ENCODE measurements at places on chromosomes 5 and 9.

DNA sequence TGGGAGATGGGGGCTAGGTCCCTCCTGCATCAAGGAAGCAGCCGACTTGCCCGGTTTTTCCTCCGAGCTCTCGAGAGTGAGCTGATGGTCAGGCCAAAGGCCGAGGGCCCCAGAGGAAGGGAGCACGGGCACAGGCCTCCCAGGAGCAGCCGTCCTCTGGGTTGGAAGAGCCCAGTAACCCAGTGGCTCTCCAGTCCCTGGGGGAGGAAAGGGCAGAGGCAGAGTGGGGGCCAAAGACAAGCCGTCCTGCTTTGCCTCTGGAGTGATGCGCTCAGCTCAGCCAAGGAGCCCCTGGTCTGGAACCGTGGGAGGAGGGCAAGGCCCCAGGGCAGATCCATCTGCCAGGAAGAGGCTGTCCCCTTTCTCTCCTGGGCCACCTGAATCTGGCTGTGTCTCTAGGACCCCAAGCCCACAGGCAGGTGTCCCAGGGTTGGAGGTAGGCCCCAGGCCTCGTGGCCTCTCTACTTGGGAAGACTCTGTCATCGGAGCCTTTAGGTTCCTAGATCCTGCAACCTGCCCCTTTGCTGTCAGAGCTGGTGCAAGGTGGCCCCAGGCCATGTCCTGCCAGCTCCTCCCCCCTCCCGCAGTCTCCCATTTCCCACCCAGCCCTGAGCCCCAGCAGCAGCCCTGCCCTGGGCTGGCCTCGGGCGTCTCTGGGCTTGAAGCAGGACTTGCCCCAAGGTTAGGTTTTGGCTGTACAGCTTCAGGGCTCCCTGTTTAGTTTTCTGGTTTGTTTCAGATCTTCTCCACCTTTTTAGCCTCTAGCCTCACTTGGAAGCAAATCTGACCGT, 224.1 kb downstream of the CACNA1B start:
- DNase-seq = no peak

DNA sequence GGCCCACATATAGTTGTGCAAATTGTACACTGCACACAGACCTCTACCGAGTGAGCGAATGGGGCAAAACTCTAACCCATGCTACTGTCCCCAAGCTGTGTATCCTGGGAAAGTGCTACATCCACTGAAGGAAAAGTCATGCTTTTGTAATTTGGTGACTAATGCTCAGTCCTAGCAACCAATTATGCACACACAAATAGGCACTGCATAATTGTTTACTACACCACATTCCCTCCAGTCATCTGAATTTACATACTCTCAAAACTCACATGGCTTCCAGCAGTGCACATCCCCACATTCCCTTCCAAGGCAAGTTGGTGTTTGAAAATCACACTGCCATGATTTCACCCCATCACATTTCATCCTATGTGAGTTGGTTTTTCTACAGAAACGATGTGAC, 125.9 kb upstream of the OSMR start:
- DNase-seq = no peak

DNA sequence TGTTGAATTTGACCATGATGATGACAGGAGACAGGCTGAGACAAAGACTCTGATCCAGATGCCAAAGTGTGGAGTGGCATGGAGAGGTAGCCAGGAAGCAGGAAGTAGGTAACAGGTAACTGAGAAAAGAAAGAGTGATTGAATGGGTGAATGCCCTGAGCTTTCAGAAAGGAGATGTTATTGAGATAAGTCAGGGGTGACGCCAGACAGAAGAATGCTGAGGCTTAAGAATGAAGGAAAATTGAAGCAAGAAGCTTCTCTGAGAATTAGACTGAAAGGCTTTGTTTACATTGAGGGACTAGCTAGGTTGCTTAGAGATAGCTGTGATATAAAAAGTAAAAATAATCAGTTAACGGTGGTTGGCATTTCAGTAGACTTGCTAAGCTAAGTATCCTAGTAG, 165.7 kb downstream of the PSAT1 start:
- no peak for DNase-seq

DNA sequence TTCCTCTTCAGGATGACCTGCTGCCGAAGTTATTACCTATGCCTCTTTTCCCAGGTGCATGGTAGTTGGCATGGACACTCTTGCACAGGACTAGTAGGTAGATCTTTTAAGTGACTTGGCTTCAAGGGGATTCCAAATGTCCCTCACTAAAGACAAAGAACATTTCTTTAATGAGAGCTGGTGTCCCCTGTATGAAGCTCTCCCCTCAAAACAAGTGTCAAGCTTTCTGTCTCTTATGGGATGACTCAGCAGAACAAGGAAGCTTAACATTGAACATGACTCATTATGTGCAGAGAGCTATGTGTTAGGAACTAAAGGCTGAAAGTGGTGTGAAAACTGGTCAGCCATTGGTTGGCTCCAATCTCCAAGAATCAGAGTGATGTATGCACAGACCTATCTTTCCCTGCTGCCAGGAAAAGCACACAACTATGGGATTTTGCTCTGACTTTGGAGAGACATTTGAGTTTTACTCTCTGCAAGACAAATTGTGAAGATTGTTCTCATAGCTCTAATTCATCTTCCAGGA, 120.5 kb downstream of the PRDM6 start:
- no peak for DNase-seq

GRCh38 chr9:121057821-121058220, 7.7 kb upstream of the C5 start:
- DNase-seq = no peak

DNA sequence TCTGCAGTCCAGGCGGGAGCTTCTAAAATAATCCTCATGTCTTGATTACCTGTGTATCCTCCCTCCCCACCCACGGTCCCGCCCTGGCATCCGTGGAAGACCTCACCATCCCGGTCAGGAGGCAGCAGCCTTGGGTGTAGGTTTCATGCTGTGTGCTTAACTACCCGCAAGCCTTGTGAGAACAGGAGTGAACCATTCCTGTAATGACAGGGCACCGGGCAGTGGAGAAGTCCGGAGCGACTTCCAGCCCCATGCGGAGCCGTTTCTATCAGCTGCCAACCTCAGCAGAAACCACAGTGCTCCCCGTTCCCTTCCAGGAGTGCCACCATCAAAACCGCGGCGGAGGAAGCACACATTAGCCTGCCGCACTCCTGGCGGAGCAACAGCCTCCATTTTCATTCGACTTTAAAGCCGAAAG, 123.5 kb upstream of the LMX1B start:
- DNase-seq = no peak

- DNase-seq = no peak
These were observed 39.6 kb downstream of the C5orf15 start for GRCh38 chr5:133928587-133929393.

- DNase-seq = peak; percentile 21
These were observed 148.7 kb upstream of the ERCC6L2 start for GRCh38 chr9:95726756-95727155.

DNA sequence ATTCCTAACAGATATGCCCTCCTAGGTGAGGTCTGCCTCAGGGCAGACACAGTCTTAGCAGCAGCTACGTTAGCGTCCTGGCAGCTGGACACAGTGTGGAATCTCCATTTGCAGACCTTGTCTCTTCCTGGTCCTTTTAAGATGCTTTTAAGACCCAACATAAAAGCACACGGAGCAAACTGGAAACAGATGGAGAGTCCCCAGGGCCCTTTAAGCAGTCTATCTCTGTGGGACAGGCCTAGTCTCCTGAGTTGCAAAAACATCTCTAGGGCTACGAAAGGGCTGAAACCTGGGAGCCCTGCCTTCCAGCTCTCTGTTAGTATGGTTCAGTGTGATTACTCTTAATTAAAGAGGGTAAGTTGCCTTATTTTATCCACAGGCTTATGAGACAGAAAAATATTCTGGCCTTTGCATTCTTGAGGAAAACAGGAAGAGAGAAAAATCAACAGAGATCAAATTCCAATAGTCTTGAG, 66.0 kb upstream of the GNA14 start:
- DNase-seq = no peak

DNA sequence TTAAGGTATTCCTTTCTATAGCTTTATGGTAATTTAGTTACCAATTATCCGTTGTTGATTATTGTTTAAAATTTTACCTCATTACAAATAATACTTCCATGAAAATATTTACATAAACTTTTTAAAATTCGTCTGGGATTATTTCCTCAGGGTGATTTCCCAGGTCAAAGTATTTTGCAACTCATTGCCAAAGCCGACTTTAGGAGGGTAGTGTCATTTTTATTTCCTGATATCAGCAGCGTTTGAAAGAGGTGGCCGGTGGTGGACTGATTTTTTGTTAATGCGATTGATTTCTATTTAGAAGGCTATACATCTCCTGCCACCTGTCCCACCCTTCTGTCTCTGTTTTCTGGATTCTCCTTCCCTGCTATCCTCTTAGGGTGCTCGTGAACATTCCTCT, 4.3 kb downstream of the ADAMTS16 start:
- DNase-seq = no peak

DNA sequence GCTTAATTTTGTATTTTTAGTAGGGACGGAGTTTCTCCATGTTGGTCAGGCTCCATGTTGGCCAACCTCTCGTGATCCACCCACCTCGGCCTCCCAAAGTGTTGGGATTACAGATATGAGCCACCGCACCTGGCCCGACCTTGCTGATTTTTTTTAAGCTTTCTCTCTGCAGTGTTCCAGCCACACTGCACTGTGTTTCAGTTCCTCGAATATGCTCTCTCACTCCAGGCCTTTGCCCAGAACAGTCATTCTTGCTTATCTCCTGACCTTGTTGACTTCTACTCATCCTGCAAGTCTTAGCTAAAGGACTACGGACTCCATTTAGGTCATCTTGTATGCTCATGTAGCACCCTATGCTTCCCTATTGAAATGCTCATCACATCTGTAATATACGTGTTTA, 3.3 kb downstream of the SNAPC3 start:
- DNase-seq = no peak

DNA sequence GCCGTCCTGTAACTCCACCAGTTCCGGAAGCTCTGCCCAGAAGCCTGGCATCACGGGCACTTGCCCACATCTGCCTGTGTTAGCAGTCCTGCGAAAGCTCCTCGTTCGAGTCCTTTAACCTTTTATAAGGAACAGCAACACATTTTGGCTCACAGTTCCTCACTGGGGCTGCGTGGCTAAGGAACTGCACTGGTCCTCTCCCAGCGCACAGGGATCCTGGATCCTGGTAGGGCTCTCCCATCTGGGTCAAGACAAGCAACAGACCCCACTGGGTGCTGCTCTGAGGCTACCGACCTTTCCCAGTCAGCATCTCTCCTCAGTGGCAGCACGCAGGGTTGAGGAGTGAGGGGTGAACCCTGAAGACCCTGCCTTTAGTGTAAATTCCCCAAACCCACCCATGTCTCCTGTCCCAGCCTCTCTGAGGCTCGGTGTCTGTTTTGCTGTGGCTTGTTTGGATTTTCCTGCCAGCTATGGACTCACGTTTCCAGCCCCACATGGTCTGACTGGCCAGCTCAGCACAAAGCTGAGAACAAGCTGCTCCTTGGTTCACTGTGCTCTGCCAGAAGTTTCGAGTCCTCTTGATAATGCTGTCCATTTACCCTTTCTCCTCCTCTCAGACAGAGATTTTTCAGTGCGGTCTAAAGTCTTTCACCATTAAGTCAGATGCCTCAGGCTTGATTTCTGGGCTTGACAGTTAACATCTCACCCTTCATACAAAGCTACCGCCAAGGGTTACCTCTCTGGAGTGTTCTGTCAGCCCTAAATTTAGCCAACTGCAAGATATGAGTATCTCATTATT, 80.0 kb downstream of the AK8 start:
- DNase-seq = no peak

GRCh38 chr9:136728548-136729123, 14.1 kb downstream of the LCN10 start:
- no peak for DNase-seq

- no peak for DNase-seq
These were observed 96.6 kb downstream of the GALNT10 start for GRCh38 chr5:154287136-154287535.

- DNase-seq = no peak
These were observed 231.0 kb downstream of the SNX18 start for GRCh38 chr5:54748527-54748926.

DNA sequence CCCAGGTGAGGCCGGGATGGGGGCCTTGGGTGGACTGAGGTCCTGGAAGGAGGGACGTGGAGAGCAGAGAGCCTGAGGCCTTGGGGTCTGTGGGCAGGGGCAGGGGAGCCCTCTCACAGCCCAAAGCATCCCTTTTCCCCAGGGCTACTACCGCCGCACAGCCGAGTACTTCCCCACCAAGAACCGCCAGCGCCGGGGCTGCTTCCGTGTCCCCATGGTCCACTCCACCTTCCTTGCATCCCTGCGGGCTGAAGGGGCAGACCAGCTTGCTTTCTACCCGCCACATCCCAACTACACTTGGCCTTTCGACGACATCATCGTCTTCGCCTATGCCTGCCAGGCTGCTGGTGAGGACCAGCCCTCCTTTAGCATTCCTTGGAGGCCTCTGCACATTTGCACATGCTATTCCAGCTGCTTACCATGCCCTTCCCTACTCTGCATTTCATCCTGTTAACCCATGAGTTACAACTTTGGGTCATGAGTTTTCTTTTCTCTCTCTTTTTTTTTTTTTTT, 3.7 kb downstream of the CERCAM start:
- DNase-seq = no peak

DNA sequence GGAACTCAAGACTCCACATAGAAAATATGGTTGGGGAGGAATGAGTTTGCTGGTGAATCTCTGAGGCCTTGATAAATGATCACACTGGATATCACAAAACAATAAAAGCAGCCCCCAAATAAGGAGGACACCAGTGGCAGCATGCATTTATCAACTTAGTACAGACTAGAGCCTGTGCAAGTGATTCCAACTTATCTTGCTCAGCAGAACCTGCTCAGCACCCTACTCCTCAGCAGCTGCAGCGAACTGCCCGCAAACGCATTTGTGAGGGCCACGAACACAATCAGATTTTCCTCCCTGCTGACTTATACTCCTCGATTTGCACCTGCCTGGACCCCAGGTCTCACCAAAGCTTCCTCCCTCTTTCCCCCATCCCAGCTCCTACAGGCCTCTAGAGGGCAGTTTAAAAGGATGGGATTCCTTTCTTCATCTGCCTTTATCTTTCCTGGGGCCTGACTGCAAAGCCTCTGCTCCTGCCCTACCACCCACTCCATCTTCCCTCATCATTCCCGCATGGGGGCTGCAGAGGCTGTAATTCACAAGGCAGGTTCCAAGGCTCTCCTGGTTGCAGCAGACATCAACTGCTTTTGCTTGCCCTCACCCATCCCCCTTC, 41.2 kb downstream of the ANKS6 start:
- DNase-seq = no peak

DNA sequence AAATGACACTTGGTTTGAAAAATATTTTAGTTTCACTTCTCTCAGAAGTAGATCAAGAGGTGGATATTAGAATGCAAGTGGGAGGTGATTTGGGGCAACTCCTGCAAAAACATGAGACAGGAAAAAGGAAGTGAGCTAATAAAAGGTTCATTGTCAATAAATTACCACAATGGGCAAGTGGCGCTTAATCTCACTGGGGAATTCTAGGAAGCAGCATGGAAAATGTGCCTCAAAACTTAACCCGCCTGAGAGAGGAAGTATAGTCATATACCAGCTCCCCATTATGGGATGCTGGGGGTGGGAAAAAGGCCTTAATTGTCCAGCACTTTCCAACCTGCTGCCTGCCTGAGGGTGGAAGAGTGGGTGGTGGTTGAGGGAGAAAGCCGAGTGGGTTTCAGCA, 204.1 kb downstream of the ELAVL2 start:
- DNase-seq = no peak
